ENCODE measurements at places on chromosomes 4 and X.

DNA sequence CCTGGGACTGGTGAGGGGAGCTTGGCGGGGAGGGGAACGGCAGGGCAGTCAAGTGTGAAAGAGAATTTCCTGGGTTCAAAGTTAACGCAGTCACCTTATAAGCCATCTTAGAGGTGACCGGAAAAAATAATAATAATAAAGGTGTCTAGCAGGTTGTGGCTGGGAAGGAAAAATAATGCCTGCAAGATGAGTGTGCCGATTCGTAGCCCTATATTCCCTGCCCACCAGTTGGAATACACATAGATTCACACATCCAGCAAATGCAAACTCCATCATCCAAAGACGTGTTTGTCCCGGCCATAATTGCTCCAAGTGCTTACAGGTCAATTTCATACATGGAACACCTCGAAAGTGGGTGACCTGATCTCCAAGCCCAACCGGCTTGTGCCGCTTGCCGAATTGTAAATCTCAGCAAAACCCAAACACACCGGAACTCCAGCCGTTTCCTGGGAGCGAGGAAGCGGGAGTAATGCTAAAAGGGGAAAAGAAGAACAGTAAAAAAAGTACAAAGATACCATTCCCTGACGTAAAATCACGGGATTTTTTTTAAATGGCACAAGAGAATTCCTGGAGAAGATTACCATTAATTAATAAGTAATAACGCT, 1.3 kb upstream of the FAT1 start:
- no peak for DNase-seq

GRCh38 chrX:137354851-137355250, 211.1 kb upstream of the ZIC3 start:
- no peak for DNase-seq

GRCh38 chrX:7985568-7985967, 58.4 kb upstream of the PNPLA4 start:
- DNase-seq: no peak

GRCh38 chr4:2427383-2428334, 8.9 kb downstream of the CFAP99 start:
- no peak for DNase-seq

GRCh38 chrX:10893366-10893765, 217.8 kb upstream of the HCCS start:
- DNase-seq: no peak

GRCh38 chr4:89324671-89325070, 17.1 kb upstream of the GPRIN3 start:
- DNase-seq: no peak

- no peak for DNase-seq
Measured at GRCh38 chrX:40976981-40977380, 108.3 kb upstream of the USP9X start.

Measured in right cardiac atrium (tissue), 5 donors.